ENCODE measurements at places on chromosomes 4 and X.

GRCh38 chr4:185638093-185638492, 102.8 kb upstream of the PDLIM3 start:
- no peak for DNase-seq

DNA sequence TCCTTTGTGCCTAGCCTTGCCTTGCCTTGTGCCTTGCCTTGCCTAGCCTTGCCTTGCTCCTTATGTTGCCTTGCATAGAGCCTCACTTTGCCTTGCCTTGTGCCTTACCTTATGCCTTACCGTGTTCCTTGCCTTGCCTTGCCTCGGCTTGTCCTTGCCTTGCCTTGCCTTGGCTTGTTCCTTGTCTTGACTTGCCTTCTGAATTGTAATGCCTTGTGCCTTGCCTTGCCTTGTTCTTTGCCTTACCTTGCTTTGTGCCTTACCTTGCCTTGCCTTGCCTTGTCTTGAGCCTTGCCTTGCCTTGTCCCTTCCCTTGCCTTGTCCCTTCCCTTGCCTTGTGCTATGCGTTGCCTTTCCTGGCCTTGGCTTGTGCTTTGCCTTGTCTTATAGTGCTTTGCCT, 90.2 kb downstream of the TAB3 start:
- no peak for DNase-seq

DNA sequence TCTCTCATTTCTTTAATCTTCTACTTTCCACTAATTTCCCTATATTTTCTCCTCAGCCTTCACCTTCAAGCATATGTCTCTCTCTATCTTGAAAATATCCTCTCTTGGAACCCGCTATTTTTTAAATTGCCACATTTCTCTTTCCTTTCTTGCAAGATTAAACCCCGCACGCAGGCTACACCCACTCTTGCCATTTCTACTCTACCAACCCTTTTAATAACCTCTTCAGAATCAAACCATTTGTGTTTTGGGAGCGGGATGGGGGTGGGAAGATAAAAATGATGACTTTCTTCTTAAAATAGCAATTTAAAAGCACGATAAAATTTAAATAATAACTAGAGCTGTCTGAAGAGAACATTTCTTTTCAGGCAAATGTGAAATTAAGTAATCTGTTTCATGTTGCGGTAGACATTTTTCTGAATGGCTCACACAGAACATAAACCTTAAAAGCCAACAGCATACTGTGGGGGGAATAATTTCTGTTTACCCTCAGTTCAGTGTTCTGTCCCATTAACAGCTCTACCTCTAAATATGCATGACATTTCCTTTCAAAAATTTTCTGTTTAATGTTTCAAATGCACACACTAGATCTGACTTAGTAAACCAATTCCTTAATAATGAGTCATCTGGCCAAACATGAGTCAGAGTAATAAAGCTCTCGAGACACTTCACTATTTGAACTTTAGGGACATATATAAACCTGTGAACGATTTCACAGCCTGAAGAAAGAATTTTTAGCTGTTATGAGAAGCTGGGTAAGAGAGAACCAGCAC, 20.5 kb downstream of the ARSJ start:
- DNase-seq, result no peak

GRCh38 chrX:109707720-109708119, 25.3 kb downstream of the ACSL4 start:
- DNase-seq, result no peak

DNA sequence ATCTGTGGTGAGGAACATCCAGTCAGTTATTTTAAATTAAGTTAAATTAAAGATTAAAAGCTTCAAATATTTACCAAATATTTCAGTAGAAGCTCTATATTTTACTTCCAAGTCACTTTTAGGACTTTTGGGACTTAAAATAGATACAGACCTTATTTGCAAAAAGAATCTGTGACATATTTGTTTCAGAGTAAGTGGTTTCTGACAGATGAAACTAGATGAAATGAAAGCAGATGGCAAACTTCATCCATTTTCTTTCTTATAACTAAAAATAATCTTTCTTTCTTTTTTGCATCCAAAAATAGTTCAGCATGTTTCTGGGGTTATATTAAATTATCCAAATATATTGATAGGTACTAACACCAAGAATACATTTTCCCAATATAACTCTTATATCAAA, 6.6 kb upstream of the UTP3 start:
- no peak for DNase-seq

- DNase-seq, result peak; percentile 25
These were observed 70.4 kb upstream of the USP9X start for GRCh38 chrX:41014776-41015360.

DNA sequence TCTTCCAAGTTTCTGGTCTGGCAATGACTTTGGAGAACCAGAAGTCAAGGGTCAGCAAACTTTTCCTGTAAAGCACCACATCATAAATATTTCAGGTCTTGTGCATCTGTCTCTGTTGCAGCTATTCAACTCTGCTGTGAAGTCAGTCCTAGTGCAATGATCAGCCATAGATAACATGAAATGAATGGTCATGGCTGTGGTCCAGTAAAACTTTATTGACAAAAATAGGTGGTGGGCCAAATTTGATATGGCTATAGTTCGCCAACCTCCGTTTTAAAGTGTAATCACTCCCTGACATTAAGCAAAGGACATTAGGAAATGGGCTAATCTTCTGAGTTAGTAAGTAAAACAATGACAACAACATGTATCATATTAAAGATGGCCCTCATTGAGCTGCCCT, 20.8 kb upstream of the SEL1L3 start:
- DNase-seq, result no peak
